Islet precursor cell (in vitro differentiated cells): ENCODE measurements at places on chromosomes 12 and 14.

- DNase-seq = peak; percentile 91
These were observed 127.6 kb downstream of the ANO6 start for GRCh38 chr12:45343269-45344051.

GRCh38 chr14:90489916-90490719 is 93.3 kb downstream of the CALM1 start:
- no peak for DNase-seq

GRCh38 chr12:76311796-76312195 is 36.4 kb downstream of the BBS10 start:
- peak; percentile 5 for DNase-seq

- no peak for DNase-seq
These were observed 38.4 kb upstream of the BCL2L14 start for GRCh38 chr12:12032260-12032791.

- DNase-seq = peak; percentile 90
These were observed 70.1 kb downstream of the PHETA1 start for GRCh38 chr12:111298582-111299436.

DNA sequence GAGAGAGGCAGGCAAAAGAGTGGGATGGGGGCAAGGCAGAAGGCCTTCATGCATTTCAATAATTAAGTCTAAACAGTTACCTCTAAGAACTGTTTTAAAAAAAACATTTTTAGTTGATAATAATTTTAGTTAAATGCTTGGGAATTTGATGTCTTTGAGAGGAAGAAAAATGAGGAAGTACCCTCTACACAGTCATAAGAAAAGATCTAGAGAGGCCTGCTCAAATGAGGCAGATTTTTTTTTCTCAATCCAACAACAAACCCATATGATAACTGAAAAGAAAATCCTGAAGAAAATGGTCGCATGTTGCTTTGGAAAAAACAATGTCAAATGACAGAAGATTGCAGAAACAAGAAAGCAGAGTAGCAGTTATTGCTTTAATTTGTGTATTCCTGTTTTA is 25.6 kb downstream of the SINHCAF start:
- DNase-seq = no peak
